SW480 (cell line): ENCODE measurements at places on chromosomes 12 and 14.

- no peak for DNase-seq
Measured at GRCh38 chr12:90299121-90299520, 590.5 kb upstream of the ATP2B1 start.

GRCh38 chr14:61891810-61892209, 129.6 kb downstream of the SNAPC1 start:
- no peak for DNase-seq

- DNase-seq: no peak
Measured at GRCh38 chr12:83128540-83128939, 441.8 kb downstream of the TMTC2 start.

DNA sequence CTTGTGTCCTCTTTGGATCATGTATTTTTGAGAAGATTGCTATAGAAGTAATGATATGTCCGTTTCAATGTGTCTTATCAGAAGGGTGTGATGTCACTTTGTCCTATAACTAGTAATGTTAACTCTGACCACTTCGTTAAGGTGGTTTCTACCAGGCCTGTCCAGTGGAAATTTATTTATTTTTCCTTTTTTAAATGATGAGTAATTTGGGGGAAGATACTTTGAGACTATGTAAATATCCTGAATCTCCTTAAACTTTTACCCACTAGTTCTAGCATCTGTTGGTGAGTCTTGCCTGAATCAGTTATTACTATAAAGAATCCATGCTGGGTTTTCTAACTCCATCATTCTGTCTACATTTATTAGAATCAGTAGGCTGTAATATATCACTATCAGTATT, 15.3 kb downstream of the EP400 start:
- no peak for DNase-seq

DNA sequence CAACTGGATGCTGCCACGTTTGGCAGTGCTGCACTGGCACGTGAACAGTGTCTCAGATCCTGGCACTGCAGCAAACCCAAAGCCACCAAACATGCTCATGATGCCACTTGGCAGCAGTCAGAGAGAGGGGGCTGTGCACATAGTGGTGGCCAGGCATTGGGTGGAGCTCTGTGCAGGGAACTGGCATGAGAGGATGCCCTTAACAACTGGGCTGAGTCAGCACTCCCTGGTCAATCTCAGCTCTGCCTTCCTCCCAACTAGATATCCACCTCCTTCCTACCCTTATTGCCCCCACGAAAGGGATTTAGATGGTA, 37.0 kb downstream of the ZFHX2 start:
- no peak for DNase-seq
